GM04504 (cell line): ENCODE measurements at places on chromosomes 3 and 15.

DNA sequence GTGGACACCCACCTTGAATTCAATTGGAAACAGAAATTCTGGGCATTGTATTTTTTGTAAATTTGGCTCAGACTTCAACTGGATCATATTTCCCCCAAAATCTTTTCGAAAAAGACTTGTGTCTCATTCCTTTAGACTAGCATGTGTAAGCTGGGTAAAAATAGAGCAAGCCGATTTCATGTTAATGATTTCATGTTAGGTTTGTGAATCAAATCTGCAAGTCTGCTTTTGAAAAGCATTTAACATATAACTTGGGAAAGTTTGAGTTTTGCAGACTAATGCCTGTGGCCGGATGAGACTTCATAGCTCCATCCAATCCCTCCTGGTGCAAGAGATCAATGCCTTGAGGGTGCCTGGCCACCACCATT lies 64.5 kb downstream of the FLNB start:
- no peak for DNase-seq

DNA sequence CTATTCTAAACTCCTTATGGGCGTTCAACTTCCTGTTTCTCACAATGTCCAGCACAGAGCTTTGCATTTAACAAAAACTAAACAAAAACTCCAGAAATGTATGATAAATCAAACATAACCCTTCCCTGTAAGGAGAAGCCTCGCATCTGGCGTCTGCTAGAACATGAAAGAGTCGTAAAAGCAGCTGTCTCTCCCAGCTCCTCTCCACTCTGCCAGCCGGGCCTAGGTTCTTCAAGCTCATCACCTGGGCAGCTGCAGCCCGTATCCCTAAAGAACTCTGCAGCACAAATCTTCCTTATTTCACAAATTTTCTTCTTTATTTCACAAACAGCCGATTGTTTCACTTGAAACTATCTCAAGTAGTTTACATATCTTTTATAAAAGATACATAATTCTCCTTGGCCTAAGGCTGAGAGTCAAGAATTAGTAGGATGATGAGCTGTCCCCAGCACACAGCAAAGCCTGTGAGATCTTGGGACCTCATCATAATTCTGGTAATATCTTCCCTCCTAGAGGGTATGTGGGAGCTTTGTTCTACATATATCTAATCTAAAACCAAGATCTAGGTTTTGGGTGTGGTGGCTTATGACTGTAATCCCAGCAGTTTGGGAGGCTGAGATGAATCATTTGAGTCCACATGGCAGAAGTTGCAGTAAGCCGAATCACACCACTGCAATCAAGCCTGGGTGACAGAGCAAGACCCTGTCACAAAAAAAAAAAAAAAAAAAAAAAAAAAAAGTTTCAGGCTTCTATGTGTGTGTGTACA lies 35.3 kb downstream of the ANXA2 start:
- peak; percentile 78 for DNase-seq

DNA sequence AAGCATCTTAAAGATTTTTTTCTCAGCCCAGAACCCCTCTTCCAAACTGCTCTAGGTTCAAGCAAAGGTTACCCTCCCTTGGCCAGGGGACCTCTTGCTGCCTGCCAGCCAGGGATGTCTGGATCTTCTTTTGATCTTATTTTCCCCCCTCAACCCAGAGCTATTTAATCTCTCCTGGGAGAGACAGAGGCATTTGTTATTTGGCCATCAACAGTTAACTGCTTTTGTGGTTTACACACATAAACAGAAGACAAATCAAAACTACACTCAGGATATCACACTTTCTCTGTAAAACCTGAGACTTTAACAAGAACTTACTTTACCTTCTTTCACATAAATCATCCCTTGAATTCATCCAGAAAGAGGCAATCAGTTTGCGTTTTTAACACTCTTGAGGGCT lies 272.5 kb downstream of the THSD4 start:
- DNase-seq: no peak

DNA sequence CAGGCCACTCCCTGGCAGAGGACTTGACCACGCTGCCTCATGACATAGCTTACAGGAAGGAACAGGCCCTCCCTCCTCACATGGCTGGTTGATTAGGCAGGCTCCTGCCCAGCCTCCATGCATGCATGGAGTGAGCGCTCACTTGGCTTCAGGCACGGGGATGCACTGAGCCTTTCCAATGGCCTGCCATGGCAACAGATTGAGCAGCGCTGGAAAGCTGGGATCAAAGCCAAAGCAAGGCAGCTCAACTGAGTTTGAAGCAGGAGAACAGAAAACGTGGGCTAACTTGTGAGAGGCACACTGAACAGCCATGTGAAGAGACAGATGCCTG lies 5.9 kb upstream of the GRAMD2A start:
- DNase-seq: peak; percentile 76

- no peak for DNase-seq
Measured at GRCh38 chr3:116034794-116035193, 410.5 kb downstream of the LSAMP start.

GRCh38 chr15:24955531-24955921 lies 739 bp downstream of the SNRPN start:
- no peak for DNase-seq
